ENCODE measurements at places on chromosomes 1 and 21.

DNA sequence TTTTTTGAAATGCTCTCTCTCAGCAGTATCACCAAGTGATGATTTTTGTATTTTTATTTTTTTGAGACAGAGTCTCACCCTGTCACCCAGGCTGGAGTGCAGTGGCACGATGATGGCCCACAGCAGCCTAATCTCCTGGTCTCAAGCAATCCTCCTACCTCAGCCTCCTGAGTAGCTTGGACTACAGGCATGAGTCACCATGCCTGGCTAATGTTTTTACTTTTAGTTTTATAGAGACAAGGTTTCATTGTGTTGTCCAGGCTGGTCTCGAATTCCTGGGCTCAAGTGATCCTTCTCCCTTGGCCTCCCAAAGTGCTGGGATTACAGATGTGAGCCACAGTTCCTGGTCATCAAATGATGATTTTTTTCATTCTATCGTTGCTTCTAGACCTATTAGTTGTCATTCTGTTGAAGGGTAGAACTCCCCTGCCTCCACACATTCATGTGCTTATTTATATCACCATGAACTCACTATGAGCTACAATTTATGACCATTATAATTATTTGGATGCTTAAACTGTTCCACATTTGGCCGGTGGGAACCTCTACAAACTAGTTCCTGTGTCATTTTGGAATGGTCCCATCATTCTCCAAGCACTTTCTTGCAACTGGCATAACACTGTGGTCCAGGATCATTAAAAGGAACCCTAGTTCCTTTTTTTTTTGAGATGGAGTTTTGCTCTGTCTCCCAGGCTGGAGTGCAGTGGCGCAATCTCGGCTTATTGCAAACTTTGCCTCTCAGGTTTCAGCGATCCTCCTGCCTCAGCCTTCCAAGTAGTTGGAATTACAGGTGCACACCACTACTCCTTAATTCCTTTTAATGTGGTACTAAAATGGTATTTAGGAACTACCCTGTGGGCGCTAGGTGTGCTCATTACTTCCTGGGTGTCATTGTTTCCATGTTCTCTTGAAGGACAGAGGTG lies 20.2 kb upstream of the TOR3A start:
- DNase-seq, result no peak

GRCh38 chr1:168081373-168082007 lies 55.2 kb downstream of the GPR161 start:
- DNase-seq, result no peak

GRCh38 chr1:68329096-68329835 lies 96.9 kb upstream of the WLS start:
- DNase-seq, result no peak

DNA sequence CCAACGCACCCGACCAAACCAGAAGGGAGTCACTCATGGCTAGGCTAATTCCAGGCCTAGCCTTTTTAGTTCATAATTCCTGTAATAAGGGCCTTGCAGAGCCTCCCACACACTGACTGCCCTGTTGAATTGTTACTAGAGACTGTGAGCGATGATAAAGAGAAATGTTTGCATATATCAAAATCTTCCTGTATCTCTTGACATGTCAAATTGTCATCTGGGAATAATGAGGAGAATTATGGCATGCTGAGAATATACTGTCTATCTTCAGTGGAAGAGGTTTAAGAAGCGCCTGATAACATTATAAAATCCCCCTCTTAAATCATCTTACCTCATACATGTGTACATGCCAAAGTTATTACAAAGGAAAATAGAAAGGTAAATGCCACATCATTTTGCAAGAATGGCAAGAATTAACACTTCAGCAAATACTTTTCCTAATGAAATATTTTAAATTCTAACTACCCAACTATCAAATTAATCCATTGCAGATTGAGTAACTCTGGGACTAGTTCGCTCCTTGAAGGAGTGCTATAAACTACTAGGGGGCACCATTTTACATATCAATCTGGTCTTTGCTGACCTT lies 144.1 kb downstream of the CENPF start:
- no peak for DNase-seq

GRCh38 chr1:160211046-160211790 lies 6.0 kb downstream of the PEA15 start:
- DNase-seq, result no peak

- DNase-seq, result no peak
These were observed 361.5 kb upstream of the ZP4 start for GRCh38 chr1:238252033-238252802.

DNA sequence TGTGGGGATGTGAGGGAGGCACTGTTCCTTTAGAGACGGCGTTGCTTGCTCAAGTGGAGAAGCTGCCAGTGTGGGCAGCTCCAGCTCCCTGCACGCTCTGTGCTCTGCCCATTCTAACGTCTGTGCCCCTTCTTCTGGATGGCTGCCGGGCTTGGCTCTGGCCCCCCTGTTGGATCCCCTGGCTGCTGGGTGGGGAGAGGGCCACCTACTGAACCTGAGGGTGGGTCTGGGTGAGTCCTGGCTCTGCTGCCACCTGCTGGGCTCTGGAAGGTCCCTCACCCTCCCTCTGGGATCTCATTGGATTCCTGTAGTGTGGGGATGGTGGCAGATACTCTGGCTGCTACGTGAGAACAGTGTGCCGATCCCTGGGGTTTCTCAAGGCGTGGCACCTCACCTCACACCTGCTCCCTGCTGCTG lies 5.0 kb downstream of the PFKL start:
- no peak for DNase-seq

DNA sequence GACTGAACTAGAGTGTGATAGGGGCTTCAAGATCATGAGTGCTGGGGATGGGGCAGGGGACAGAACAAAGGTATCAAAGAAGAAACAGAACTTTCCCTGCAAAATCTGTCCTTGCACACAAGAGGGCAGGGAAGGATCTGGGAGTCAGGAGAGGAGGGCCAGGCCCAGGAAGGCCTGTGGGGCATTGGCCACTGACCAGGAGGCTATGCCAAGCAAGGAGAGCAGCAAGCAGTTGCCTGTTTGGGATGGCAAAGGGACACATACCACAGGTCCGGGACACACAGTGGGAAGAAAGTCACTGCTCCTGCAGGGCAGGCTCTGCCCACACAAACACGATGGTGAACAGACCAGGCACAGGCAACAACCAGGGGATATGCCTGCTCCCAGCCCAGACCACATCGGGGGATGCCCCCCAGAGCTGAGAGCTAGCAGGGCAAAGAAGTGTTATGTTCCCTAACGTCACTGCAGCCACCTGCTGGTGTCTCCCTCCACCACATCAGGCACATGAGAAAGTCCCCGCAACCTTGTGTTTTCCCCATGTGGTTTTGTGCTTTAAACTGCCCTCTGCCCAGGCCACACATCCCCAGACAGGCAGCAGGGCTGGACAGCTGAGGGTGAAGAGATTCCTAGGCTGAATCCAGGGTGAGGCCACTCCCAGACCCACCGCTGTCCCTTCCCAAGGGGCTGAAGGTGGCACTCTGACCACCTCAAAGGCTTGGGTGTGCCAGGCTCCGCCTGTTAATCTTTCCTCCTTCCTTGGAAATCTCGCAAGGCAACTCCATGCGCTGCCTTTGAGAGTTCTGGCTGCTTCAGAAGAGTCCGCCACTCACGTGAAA lies 53.6 kb downstream of the KIF21B start:
- DNase-seq, result no peak

GRCh38 chr1:244239261-244239770 lies 188.2 kb downstream of the ZBTB18 start:
- no peak for DNase-seq

GRCh38 chr1:218322762-218323161 lies 22.4 kb upstream of the TGFB2 start:
- no peak for DNase-seq

DNA sequence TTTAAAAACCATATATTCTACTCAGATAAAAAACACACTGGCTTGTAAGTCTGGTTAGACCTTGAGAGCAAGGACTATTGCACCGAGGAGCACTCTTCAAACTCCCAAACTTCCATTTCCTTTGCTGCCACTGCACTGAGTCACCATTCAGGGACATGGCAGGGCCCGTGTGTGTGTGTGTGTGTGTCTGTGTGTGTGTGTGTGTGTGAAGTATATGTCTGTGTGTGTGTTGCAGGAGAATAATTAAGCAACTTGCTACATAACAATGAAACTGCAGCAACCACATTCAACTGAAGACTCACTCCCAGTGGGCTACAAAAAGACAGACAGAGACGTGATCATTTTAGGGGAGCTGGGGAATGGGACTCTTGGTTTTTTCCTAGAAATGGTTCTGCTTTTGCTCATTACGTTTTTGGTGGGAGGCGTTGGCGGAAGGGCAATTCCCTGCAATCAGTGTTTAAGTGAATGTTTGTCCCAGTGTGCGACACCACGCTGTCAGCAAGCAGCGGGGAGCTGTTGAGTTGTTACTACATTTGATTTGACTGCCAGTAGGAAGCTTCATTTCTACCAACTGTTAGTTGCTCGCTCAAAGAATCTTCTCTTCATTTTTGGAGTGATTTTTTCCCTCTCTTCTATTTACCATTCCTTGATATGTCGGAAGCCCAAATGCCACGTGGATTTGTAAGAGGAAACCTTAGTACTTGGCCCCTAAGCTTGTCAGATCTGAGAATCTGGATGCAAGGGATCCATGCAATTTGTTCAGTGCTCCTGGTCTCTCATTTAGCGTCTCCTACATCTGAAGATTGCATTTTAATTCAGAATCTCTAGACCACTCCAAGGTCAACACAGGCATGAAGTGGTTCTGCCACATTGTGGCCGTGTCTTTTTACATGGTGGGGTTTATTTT lies 36.1 kb downstream of the ESRRG start:
- no peak for DNase-seq

- DNase-seq, result no peak
These were observed 118.2 kb downstream of the COQ8A start for GRCh38 chr1:227058321-227058751.

DNA sequence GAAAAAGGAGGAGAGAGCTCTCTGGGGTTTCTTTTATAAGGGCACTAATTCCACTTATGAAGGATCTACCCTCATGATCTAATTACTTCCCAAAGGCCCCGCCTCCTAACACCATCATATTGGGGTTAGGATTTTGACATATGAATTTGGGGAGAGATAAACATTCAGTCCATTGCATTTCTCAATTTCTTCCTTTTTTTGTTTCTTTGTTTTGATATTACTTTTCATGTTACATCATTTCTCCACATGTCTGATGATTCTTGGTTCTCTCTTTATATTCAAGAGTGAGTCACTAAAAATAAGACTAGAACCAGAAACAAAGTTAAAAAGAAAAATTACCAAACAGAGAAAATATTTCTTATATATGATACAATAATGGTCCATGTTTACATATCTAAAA lies 63.2 kb upstream of the DUSP10 start:
- DNase-seq, result no peak

DNA sequence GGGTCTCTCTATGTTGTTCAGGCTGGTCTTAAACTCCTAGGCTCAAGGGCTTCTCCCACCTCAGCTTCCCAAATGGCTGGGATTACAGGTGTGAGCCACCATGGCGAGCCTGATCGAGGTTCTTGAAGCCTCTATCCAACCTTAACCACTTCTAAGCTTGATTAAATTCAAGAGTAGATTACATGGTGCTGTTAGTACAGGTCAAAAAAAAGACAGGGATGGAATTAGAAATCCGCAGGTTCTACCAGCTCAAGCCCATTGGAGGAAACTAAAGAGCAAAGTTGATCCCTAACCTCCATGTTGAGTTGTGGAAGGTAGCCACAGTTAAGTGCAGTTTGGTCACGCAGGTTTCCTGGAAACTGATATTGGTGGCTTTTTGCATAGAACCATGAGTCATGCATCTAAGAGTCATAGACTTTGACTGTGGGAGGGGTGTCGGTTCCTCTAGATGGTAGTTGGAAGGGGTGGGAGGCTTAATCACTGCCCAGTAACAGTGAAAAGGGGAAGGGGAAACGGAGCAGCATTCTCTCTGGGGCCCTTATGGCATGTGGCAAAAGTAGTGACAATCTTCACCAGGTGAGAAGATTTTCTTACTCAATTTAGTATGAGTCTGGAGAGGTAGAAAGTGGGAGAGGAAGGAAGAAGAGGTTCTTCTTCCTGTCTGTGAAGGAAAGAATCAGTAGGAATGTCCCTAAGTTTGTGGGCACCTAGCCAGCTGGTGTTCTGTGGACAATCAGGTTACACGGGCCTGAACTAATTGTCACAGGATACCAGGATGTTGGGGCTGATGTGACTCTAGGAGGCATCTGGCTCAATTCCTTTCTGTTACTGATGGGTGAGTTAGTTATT lies 7.0 kb downstream of the CD53 start:
- peak; percentile 54 for DNase-seq

DNA sequence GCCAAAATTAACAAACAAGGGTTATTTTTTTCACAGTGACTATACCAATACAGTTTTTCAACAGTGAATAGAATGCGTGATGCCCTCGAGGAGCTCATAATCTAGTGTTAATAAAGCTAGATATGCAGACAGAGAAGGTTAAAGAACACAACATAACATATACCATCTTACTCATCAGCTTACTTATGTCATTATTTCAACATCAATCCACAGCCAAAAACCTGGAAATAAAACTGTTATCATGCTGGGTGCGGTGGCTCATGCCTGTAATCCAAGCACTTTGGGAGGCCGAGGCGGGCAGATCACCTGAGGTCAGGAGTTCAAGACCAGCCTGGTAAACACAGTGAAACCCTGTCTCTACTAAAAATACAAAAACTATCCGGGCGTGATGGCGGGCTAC lies 6.1 kb downstream of the STX6 start:
- DNase-seq, result no peak

DNA sequence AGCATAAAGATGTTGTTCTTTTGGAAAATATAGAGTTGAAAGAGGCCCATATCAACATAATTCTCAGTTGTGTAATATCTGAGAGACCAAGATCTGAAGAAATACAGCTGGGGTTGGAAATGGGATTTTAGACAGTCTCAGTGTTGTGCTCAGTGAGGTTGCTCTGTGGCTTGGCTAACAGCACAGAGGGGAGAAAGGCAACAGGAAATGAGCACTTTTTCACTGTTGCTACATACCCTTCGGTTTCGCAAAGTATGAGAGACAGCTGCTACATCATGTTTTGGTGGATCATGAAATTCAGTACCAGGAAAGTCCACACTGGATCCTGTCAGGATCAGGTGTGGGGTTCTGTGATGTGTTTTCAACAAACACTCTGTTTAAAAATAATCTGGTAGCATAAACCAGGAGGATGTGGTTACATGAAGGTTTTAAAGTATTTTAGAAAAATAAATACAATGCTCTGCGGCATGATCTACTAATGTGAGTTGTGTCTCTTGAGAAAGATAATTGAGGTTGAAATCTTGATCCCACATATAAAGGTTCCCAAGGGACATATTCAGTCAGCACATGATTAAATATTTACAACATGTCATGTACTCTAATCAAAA lies 7.0 kb upstream of the GPR88 start:
- DNase-seq, result no peak

DNA sequence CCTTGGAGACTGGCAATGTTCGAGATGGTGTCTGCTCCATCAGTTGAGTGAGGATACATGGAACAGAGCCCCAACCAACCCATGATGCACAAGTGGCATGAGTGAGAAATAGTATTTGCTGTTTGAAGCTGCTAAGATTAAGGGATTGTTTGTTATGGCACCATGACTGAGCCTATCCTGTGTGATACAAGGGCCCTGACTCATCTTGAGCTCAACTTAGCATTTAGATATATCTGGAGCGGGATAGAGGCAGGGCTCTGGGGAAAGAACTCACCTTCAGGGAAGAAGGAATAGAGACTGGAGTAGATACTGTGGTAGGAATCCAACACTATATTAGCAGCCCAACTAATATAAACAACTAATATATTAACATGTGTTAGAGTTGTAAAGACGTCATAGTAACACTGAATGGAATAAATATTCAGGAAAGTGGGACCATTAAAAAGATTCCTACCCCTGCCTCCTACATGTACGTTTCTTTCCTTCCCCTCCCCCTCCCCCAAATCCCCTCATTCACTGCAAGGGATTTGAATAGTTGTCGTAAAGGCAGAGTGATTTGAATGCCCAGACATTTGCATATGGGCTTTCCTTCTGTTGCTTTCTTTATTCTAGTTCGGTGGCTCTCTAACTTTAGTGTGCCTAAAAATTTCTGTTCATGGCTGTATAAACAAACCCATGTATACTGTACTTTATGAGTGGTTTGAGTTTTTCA lies 106.6 kb upstream of the POU3F1 start:
- no peak for DNase-seq

All from stimulated activated CD4-positive, alpha-beta T cell treated with anti-CD3 and anti-CD28 coated beads, TNF-alpha, amount 100 ng/mL, for 48 hours (primary cell).